ENCODE measurements at places on chromosomes 2 and 18.

- DNase-seq, result no peak
Measured at GRCh38 chr2:239540174-239540573, 139.4 kb upstream of the HDAC4 start.

GRCh38 chr2:172092716-172093415 lies 7.6 kb downstream of the DLX1 start:
- no peak for DNase-seq

DNA sequence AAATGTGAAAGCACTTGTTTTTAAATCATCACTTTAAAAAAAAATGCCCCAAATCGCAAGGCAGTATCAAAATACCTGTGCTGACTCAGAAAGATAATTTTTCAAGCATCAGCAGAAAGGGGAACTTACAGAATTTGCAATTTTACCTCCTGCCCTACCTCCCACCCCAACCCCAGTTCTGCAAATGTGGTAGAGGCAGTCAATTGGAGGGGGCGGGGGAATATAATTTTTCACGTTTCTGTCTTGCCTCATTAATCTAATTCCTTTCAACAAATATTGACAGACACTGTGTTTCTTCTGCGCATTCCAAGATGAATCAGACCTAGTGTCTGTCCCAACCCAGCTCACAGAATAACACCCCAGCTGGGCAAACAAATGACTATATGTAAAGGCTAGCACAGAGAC lies 76.8 kb downstream of the ALPK2 start:
- no peak for DNase-seq

GRCh38 chr2:5304640-5305039 lies 387.5 kb upstream of the SOX11 start:
- DNase-seq, result no peak

DNA sequence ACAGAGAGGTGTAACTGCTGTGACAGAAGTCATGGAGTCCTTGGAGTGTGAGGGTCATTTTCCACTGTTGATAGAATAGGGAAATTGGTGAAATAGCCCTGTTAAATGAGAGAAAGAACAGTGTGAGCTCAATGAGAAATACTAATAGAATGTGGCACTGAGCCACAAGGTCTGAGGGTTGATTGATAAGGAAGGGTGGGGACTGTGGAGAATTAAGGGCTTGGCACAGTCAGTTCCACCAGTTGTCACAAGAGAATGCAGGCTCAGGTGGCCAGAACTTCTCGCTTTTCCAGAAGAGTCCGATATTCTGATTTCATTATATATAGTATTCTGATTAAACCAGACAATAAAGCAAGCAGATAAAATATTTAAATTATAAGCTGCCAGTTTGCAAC lies 9.1 kb upstream of the IL1RN start:
- no peak for DNase-seq

DNA sequence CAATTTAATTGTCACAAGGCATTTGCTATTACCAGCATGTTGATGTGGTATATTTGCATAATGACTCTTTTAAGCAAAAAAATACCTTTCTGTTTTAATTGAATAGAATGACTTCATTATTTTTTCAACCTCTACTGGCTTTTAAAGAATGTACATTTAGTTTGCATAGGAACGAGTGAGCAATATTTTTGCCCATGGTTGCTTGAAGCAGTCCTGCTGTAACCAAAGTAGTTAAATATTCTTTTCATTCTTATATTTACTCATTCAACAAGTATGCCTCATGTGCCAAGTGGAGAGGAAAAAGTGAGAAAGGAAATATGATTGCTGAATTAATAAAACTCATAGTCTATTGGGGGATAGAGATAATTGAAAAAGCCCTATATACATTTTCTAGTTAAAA lies 184.7 kb downstream of the DSEL start:
- DNase-seq, result no peak

DNA sequence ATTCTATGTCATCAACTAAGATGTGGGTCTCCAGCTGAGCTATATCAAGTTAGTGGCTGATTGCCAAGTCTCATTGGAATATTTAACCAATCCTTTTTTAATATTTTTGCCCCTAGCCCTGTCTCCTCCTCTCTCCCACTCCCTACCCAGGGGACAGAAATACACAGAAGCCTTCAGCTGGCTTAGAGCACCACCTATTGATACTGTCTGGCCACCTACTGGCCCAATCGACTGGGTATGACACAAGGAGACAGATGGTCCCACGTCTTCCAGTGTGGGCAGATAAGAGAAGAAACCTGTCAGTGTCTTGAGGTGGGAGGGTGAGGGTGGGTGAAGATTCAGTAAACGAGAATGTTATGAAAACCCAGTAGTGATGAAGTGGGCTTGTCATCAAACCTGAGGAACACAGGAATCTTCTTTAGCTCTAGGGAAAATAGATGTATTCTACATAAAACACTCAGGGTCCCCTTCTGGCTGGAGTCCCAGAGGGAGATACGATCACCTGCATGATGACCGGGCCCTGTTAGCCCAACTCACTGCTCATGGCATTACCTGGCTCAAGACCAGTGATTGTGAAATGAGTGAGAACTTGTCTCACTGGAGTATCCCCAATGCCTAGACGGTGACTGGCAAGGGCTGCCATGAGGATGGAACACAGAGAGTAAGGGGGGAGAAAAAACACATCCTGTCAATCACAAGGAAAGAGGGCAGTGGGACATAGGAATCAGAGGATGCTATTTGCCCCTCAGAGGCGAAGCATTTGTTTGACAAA lies 26.7 kb downstream of the POLR1A start:
- DNase-seq, result peak; percentile 58

GRCh38 chr2:189115126-189115525 lies 64.4 kb downstream of the COL5A2 start:
- DNase-seq, result no peak

GRCh38 chr2:224359569-224359968 lies 42.3 kb downstream of the FAM124B start:
- no peak for DNase-seq

- peak; percentile 58 for DNase-seq
Measured at GRCh38 chr2:234444893-234445292, 52.0 kb downstream of the ARL4C start.

GRCh38 chr18:59628995-59629394 lies 68.2 kb downstream of the CCBE1 start:
- no peak for DNase-seq

DNA sequence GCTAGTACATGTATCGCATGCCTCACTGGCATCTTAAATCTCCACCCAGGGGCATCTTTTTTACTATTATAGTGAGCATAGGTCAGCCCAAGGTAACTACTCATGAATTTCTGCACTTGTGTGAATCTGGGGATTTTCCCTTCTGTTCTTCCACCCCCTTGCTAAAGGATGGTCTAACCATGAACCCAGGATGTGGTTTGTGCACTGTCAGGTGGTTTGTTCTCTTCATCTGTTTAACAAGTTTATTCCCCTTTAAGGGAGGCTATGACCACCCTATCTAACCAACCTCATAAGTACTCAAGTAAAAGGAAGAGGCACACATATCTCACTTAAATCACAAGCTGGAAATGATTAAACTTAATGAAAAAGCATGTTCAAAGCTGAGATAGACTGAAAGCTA lies 243.0 kb downstream of the RPRM start:
- peak; percentile 35 for DNase-seq

- DNase-seq, result no peak
Measured at GRCh38 chr2:88180605-88181240, 10.6 kb downstream of the THNSL2 start.

DNA sequence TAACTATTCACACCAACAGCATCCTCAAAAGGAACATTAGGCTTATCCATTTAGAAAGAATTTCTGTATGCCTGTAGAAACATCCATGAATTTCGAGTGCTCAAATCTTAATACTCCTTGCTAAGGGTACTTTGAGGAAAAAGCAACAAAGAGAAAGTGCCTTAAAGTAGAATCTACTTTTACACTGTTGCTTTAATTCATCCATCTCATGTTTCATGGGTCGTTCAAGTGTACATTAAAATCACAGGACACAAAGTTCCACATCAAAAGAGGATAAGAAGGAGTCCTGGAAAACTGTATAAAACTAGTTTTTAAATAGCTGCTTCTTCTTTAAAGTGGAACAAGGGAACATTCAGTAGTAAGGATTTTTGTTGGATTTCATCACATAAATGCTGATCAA lies 54.5 kb downstream of the LRP1B start:
- DNase-seq, result no peak

GRCh38 chr2:172208791-172209325 lies 106.2 kb upstream of the DLX2 start:
- DNase-seq, result no peak

- no peak for DNase-seq
Measured at GRCh38 chr2:95048825-95049682, 23.5 kb downstream of the MAL start.
